ENCODE measurements at places on chromosomes 5 and 9. TPM values are rescaled to one million over a fixed set of nuclear protein-coding genes. Genes with fewer than 3 reads are reported as not detected.

DNA sequence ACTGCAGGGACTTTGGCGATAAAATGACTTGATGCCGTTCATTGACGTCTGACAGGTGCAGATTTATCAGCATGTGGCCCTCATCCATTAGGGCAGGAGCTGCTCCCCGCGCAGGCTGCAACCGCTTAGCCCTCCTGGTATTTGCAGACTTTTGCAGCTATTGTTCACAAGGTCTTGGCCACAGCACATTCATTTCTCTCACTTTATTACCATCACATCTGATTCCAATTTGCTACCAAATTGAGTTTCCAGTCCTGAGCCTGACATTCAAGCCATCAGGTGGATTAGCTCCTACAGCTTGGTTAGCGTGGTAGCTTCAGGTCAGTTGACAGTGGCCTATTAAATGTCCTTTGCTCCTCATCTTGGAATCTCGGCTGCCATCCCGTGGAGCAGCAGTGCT is 299.2 kb downstream of the CD180 start:
- no peaks in the 10 kb centered on the region for H3K4me1 ChIP-seq
- no peak overlapping the region for H3K27ac ChIP-seq
- H3K4me3 ChIP-seq, result no peak overlapping the region
- no peaks in the 10 kb centered on the region for H3K27me3 ChIP-seq

DNA sequence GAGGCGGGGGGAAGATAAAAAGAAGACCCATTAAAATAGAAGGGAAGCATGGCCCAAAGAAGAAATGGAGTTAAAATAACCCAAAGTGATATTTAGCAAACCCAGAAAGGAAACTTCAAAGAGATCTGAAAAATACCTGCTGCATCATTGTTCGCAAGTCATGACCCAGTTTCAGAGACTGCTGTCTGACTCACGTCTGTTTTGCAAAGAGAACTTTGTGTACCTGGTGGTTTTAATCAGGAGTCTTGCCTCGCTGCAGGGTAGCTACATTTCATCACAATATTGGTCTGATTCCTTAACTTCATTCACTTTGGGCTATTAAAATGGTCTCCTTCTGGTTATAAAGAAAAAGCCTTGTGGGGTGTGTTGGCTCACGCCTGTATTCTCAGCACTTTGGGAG is 461.1 kb upstream of the DAP start:
- H3K27ac ChIP-seq, result no peak overlapping the region
- H3K4me3 ChIP-seq, result no peak overlapping the region
- no peaks in the 10 kb centered on the region for H3K4me1 ChIP-seq
- H3K27me3 ChIP-seq, result no peaks in the 10 kb centered on the region
- no peaks in the 10 kb centered on the region for H3K36me3 ChIP-seq
- peak; percentile 10 for DNase-seq

DNA sequence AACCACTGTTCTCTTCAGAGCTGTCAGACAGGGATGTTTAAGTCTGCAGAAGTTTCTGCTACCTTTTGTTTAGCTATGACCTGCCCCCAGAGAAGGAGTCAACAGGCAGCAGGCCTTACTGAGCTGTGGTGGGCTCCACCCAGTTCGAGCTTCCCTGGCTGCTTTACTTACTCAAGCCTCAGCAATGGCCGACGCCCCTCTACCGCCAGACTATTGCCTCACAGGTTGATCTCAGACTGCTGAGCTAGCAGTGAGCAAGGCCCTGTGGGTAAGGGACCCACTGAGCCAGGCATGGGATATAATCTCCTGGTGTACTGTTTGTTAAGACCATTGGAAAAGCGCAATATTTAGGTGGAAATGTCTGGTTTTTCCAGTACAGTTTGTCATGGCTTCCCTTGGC is 229.6 kb downstream of the TMEM167A start:
- no peak for DNase-seq
- H3K4me1 ChIP-seq, result no peaks in the 10 kb centered on the region
- no peak overlapping the region for H3K4me3 ChIP-seq
- H3K27me3 ChIP-seq, result no peaks in the 10 kb centered on the region

DNA sequence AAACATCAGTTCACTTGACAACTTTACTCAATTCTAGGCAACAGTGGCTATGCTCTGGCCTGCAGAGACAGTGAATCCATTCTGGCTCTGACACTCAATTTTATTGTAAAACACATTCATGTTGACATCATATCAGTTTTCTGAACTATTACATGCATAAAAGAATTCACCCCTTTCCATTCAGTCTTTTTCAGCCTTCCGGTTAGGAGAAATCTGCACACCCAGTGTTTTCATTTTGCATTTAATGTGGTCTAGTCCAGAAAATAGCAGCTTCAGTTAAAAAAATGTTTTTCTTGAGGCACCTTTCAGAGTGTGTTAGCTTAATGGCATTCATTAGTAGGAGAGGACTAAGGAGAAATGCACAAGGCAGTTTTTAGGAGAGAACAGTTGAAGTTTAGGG is 95.1 kb downstream of the PBX3 start:
- no peak overlapping the region for H3K4me3 ChIP-seq
- H3K36me3 ChIP-seq, result no peaks in the 10 kb centered on the region
- peaks cover 16% of the 10 kb centered on the region for H3K4me1 ChIP-seq
- peak overlapping the region; percentile 46 for H3K27ac ChIP-seq
- no peaks in the 10 kb centered on the region for H3K27me3 ChIP-seq

DNA sequence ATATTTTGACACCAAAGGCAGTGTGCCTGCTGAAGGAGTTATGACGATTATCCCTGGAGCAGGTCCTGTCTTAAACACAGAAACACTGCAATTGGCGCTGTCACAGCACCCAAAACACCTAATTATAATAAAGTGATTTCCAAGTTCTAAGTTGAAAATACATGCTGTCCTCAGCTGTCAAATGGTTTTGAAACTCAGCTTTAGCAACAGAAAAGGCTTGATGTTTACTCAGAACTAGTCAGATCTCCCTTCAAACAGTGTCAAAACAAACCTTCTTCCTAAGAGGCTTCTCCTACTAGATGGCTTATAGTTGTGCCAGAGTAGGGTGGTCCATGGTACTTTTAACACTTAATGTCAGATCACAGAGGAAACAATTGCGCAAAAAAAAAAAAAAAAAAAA is 87.2 kb upstream of the IRX1 start:
- H3K4me3 ChIP-seq, result no peak overlapping the region
- no peaks in the 10 kb centered on the region for H3K4me1 ChIP-seq
- no peaks in the 10 kb centered on the region for H3K27me3 ChIP-seq
- no peak overlapping the region for H3K27ac ChIP-seq
- H3K36me3 ChIP-seq, result no peaks in the 10 kb centered on the region

- H3K4me3 ChIP-seq, result no peak overlapping the region
- peaks cover 4% of the 10 kb centered on the region for H3K4me1 ChIP-seq
- no peak overlapping the region for H3K27ac ChIP-seq
- H3K27me3 ChIP-seq, result no peaks in the 10 kb centered on the region
- no peaks in the 10 kb centered on the region for H3K36me3 ChIP-seq
Measured at GRCh38 chr5:74389531-74390305, 250.8 kb downstream of the ENC1 start.

GRCh38 chr5:170697031-170697430 is 86.5 kb upstream of the GABRP start:
- H3K27me3 ChIP-seq, result no peaks in the 10 kb centered on the region
- H3K4me3 ChIP-seq, result no peak overlapping the region
- no peak overlapping the region for H3K27ac ChIP-seq
- no peak for DNase-seq

GRCh38 chr5:168793841-168794837 is 215.0 kb upstream of the PANK3 start:
- no peaks in the 10 kb centered on the region for H3K27me3 ChIP-seq
- peak overlapping the region; percentile 2 for H3K4me3 ChIP-seq
- H3K4me1 ChIP-seq, result peaks cover 16% of the 10 kb centered on the region
- no peaks in the 10 kb centered on the region for H3K36me3 ChIP-seq
- peak; percentile 90 for DNase-seq

DNA sequence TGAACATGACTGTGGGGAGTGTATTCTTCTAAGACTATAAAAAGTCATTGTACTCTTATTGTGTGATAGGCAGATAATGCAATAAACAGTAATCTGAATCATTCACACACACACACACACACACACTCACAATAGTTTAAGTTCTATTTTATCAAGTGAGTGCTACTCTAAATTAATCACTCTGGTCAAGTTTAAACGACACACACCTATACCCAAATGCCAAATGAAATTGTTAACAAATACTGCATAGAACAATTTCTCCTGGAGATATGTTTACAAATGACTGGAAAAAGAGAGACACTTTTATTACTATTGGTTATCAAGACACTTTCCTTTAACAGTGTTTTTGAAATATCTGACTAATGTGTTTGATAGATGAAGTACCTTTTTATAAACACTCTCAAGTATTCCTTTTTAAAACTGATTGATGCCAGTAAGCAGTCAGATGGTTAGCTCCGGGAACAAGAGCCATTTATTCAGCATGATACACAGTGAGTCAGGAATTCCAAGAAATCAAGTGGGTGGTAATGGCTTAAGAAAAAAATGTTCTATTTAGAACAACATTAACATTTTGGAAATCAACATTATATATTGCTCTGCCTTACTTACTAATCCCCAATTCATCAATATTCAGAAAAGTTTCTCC is 521.6 kb upstream of the ST8SIA4 start:
- H3K27me3 ChIP-seq, result no peaks in the 10 kb centered on the region
- peaks cover 32% of the 10 kb centered on the region for H3K4me1 ChIP-seq
- H3K27ac ChIP-seq, result peak overlapping the region; percentile 84
- DNase-seq, result peak; percentile 81
- no peak overlapping the region for H3K4me3 ChIP-seq

The STK32A gene
- total RNA-seq, result 1.8 TPM

The INSL6 gene
- total RNA-seq, result not detected

The IL5 gene
- not detected for total RNA-seq

The TAF11L8 gene
- total RNA-seq, result not detected

The EFNA5 gene
- total RNA-seq, result 10.0 TPM

The CCNG1 gene
- 469 TPM for total RNA-seq

All from osteoblast (primary cell).